ENCODE measurements at places on chromosomes 7 and 10.

GRCh38 chr10:60461688-60462087 lies 72.0 kb upstream of the ANK3 start:
- no peak for DNase-seq

DNA sequence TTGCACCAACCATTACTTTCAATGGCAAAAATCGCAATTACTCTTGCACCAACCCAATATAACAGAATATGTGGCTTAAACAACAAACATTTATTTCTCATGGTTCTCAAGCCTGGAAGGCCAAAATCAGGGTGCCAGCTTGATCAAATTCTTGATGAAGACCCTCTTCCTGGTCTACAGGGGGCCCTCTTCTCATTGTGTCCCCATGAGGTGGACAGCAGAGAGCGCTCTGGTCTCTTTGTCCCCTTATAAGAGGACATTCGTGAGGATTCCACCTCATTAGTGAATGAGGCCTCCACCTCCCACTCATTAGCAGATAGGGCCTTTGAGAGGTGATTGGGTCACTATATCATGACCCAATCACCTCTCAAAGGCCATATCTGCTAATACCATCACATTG lies 120.0 kb downstream of the CALN1 start:
- DNase-seq, result no peak

DNA sequence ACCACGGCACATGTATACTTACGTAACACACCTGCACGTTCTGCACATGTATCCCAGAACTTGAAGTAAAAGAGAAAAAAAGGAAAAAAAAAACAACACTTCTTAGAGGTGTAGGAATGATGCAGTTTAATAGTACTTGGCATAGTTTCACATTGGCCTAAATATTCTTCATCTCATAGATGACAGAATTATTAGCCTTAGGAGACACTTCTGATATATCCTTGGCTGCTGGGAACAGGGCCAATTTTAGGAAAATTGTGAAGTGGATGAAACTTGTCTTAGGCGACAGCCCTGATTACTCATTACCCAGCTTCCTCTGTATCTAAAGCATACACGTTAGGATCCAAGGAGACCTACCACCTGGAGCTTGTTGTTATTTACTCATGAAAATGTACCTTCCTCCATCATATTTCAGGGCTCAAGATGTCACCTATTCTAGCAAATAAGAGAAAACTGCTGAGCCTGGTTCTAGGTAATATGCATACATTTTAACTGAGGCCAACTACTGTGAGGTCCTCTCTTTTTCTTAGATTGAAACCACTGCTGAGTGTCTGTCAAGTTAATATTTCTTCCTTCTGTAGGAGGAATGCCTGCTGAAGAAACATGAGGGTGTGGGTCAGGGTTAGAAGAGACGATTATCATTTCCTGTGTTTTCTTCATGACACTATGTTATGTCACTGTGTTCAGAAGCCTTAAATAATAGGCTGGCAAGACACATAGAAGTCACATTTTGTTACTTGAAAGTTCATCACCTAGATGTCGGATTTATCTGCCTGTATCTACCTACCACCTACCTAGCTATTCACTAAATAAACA lies 44.3 kb downstream of the CPED1 start:
- no peak for DNase-seq

GRCh38 chr10:7406712-7407333 lies 4.0 kb downstream of the SFMBT2 start:
- no peak for DNase-seq

DNA sequence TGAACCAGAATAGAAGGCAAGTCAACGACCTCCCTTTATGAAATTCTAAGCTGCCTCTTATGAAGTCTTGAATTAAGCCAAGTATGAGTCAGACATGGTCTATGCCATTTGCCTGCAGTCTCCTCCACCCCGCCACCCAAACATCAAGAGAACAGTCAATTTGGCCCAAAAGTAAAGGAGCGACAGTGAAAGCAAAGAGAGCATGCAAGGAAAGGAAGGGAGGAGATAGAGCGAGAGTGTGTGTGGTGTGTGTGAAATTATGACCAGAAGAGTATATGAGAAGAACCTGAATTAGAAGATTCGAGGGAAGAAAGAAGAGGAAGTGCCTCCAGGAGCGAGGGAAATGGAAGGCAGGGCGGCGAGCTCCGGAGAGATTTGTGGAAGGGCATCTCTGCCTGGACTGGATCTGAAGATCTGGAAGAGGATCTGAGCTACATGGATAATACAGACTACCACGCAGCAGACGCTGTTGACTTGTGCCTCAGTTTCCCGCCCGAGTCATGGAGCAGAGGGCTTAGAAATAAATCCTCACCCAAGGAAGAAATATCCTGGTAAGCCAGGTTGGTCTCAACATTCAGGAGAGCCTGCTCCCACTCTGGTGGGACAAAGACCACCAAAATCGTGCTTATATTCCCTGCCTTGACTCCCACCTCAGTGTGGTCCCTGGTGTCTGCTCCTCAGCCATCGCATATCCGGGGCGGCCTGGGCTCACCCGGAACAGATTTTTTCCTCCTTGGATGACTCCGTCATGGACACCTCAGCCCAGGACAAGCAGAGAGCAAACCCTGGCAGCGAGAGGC lies 459 bp downstream of the ZDHHC6 start:
- peak; percentile 47 for DNase-seq

- no peak for DNase-seq
These were observed 84.7 kb downstream of the PTPRZ1 start for GRCh38 chr7:121957626-121958025.

- DNase-seq, result no peak
These were observed 3.4 kb downstream of the STAM start for GRCh38 chr10:17647326-17647725.

DNA sequence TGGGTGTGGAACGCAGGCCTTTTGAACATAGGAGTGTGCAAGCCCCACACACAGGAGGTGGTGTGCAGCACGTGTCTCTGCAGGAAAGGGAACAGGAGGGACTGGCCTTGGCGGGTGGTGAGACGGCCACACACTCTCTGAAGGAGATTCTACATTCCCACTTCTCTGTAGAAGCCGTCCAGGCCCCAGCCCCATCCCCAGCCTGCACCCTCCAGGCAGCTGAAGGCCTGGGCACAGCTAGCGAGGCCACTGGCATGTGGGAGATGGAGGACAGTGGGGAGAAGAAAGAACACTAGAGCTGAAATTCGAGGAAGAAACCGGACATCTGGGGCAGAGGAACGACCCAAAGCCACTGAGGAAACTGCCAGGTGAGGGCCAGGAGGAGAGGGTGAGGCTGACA lies 507.3 kb downstream of the DNAJB6 start:
- DNase-seq, result no peak

- DNase-seq, result no peak
These were observed 39.9 kb downstream of the CYTH3 start for GRCh38 chr7:6232534-6232933.

DNA sequence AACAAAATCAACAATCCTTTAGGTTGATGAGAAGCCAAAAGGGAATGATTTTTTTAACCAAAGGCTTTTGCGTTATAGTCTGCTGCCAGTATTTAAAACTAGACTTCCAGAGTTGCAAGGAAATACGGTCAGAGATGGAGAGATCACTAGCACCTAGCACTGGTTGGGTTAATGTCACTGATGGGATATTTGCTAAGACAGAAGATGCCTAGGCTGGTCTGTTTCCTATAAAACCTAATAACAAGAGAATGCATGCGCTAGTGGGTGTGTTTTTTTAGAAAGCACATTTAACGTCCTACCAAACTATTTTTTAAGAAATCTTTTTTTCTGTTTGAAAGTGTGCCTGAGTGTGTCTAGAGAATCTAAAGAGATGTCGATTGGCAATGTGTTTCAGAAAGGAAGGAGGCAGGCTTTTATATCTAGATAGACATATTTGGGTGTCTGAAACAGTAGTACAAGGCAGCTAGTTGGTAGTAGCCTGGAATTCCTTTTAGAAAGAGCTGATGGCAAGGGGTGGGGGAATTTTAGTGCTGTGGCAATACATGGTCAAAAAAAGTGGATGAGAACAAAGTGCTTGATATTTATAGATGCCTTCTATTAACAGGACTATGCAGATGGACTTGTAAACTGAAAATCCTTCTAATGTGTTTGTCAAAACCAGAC lies 863 bp downstream of the CALD1 start:
- peak; percentile 59 for DNase-seq

GRCh38 chr10:47184273-47184672 lies 115.7 kb upstream of the GDF10 start:
- no peak for DNase-seq

- no peak for DNase-seq
These were observed 202.1 kb downstream of the PTEN start for GRCh38 chr10:88065383-88066049.

DNA sequence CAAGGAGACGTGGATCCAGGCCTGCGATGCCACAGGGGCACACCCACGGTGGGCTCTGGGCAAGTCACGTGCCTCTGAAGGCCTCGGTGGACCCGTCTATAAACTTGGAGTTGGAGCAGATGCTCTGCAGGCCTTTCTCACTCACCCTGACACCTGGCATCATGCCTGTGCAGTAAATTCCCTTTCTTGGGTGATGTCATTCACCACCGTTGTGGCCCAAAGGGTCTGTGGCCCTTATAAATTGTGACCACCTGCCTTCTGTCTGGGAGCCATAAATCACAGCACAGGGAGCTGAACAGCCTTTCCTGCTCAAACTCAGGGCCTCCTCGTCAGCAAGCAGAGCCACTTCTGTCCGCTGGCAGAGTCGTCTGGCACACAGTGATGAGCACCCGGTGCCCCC lies 52.2 kb downstream of the GPAM start:
- no peak for DNase-seq

- DNase-seq, result no peak
These were observed 230.9 kb downstream of the CREB5 start for GRCh38 chr7:28643188-28643569.

DNA sequence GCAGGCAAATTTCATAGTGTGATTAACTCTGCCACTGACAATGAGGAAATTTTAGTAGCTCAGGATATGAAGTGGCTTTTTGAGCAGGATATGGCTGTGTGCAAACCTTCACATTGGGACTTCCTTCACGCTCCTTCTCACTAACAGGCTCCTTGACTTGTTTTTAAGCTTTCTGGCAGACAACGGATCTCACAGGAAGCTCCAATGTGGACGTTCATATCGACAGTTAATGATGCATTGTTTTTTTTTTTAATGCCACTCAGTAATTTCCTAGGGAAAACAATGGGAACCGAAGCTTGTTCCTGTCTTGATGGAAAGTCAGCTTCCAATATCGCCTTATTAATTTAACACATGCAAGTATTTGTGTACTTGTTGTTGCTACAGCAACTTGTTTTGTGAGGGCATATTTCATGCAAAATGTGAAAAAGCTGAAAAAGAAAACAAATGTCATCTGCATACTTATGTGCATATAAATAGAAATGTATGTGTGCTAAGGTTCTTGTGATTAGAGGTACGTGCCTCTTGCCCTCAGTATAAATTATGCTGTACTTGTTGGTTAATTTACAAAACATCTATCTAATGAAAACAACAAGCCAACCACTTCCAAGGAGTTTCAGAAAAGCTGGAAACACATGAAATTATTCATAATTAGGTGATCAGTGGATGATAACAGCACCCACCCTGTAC lies 84.7 kb downstream of the NRP1 start:
- no peak for DNase-seq

DNA sequence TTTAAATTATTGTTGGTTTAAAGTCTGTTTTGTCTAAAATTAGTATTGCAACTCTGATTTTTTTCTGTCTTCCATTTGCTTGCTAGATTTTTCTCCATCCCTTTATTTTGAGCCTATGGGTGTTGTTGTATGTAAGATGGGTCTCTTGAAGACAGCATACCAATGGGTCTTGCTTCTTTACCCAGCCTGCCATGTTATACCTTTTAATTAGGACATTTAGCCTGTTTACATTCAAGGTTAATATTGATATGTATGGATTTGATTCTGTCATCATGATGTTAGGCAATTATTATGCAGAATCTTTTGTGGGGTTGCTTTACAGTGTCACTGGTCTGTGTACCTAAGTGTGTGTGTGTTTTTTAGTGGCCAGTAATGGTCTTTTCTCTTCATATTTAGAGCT lies 281.4 kb upstream of the CSTF2T start:
- DNase-seq, result no peak

- no peak for DNase-seq
These were observed 25.0 kb upstream of the LOXL4 start for GRCh38 chr10:98292971-98293370.

DNA sequence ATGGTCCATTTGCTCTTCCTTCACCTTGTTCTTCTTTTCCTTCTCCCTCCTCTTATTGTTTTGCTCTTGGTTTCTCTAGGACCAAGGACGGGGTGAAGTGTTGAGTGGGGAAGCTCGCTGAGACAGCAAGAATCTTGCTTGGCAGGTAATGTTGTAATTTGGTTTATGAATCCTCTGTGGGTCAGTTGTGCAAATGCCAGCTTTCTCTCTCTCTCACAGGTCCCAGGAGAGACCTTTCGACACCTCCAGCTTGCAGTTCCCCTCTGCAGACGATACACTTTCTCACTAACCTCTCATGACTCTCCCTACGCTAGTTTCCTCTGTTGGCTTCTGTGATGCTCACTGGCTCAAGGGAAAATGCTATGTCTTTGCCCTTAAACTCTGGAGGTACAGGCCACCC lies 77.0 kb downstream of the FRMD4A start:
- DNase-seq, result no peak

DNA sequence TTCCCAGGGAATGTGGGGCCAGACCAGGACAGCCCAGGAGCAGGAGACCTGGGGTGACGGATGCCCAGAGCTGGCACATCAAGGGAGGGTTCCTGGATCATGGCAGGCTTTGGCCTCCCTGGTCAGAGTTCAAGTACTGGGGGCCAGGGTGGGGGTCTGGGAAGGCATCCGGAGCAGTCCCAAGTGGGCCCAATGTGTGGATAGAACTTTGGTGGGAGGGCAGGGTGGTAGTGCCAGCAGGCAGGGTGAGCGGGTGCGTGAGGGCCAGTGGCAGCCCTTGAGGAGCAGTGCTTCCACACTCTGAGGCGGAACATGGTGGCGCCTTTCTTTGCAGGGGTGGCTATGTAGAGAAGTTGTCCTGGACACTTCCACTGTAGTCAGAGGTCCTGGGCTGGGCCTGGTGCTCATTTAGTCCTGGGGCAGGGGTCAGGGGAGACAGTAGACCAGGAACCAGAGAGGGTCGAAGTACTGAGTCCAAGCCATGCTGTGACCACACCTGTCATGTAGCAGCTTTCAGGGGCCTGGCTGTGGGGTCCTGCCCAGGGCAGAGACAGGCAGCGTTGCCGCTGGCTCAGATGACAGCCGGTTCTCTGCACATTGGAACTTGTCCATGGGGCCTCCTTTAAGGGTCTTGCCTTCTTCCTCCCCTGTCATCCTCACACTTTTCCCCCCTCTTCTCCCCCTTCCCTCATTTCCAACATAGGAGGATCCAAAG lies 22.2 kb upstream of the CSGALNACT2 start:
- DNase-seq, result no peak

DNA sequence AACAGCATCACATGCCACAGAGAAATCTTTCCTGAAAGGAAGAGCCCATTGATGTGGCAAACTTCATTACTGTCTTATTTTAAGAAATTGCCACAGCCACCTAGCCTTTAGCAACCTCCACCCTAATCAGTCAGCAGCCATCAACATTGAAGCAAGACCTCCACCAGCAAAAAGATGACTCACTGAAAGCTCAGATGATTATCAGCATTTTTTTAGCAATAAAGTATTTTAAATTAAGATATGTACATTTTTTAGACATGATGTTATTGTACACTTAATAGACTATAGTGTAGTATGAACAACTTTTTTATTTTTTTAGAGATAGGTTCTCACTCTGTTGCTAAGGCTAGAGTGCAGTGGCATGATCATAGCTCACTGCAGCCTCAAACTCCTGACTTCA lies 14.8 kb downstream of the STEAP1B start:
- peak; percentile 50 for DNase-seq

Measured in adipocyte (in vitro differentiated cells).